ENCODE measurements at places on chromosomes 12 and 14. TPM values are rescaled to one million over a fixed set of nuclear protein-coding genes. Genes with fewer than 3 reads are reported as not detected.

DNA sequence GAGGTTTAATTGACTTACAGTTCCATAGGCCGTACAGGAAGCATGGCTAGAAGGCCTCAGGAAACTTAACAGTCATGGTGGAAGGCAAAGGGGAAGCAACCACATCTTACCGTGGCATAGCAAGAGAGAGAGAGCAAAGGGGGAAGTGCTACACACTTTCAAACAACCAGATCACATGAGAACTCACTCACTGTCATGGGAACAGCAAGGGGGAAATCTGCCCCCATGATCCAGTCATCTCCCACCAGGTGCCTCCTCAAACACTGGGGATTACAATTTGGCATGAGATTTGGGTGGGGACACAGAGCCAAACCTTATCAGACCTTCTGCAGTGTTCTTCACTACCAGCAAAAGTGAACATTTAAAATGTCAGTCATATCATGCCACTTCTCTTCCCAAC is 58.9 kb downstream of the USP15 start:
- H3K27ac ChIP-seq = no peak overlapping the region
- no peak overlapping the region for H3K4me3 ChIP-seq
- H3K36me3 ChIP-seq = 0 out of 2 replicates have a peak, but pooled peaks cover 4% of the 10 kb centered on the region
- no peak for DNase-seq
- no peaks in the 10 kb centered on the region for H3K4me1 ChIP-seq

DNA sequence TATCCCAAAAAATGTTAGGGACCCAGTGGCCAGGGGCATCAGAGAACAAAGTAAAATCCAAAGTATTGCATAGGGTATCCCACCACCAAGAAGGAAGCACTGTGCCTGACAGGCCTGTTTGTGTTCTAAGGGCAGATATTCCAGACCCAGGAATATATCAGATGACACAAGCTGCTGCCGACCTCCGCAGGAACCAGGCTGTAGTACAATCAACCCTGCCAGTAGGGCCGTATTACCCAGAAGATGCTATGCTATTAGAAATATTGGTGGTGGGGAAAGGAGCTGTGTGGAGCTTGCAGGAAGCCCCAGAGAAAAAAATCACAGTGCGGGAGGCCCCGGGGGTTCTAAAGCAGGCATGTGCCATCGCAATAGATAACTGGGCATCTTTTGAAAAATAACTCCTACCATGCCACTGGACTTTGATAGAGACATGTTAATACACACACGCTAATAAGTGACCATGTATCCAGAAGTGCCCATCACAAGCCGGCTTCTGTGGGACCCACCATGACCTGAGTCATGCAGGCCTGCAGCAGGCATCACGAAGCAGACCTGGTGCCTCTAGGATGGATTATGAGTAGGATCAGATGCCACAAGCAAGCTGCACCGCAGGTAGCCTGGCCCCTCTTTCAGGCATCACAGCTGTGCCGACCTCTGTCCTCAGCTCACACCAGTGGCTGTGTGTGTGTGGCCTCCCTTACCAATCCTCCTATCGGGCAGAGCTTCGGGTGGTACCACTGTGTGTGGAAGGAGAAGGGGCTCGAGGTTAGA is 242.7 kb downstream of the BCL11B start:
- H3K27me3 ChIP-seq = peaks cover 10% of the 10 kb centered on the region
- H3K27ac ChIP-seq = no peak overlapping the region
- no peak for DNase-seq
- no peaks in the 10 kb centered on the region for H3K36me3 ChIP-seq

GRCh38 chr14:71583194-71583593 is 349.0 kb upstream of the RGS6 start:
- no peak overlapping the region for H3K27ac ChIP-seq
- H3K27me3 ChIP-seq = no peaks in the 10 kb centered on the region
- H3K4me1 ChIP-seq = no peaks in the 10 kb centered on the region

Gene TCL1B
- not detected for total RNA-seq

Gene MGAT4C
- not detected for total RNA-seq
